ENCODE measurements at places on chromosomes 12 and 14.

DNA sequence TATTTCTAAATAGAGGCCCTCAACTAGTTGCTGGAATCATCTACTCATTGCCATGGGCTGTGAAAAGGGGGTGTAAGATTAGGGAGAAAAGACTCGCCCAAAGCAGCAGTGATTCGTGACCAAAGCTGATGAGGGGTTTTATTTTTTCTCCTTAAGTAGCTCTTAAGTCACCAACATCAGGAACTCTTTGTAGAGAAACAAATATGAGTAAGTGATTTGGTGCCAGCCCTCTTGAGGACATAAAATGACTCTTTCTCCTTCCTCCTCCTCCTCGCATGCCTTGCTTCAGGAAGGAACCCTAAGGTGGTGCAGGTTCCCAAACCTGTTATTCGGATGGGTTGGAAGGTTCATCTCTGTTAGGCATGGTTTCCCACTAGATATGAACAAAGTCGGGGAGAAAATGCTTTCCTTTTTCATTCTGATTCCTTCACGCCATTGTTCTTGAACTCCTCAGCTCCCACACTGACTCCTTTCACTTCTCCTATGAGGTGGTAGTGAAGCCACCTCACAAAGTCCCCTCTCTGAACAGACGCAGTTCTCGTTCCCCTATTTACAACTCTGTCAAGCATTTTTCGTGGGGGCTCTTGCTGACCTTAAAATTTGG, 113.4 kb downstream of the ETV6 start:
- DNase-seq, result no peak

DNA sequence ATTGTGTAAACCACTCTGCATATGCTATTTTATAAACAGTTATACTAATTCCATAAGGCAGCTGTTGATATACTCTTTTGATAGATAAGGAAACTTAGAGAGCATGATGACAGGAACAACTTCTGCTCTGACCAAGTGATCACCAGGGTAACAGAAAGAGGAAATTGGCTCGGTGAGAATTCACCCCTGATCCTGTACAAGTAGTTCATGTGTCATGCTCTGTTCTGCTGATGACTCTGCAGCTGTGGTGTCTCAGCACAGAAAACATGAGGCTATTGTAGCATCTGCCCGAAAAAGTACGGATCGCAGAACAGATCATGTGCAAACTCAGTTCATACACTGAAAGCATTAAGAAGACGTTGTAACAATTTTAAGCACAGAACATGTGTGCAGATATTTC, 345.0 kb downstream of the LRIG3 start:
- peak; percentile 77 for DNase-seq

- no peak for DNase-seq
Observed at GRCh38 chr12:83505586-83505985, 818.9 kb downstream of the TMTC2 start.

DNA sequence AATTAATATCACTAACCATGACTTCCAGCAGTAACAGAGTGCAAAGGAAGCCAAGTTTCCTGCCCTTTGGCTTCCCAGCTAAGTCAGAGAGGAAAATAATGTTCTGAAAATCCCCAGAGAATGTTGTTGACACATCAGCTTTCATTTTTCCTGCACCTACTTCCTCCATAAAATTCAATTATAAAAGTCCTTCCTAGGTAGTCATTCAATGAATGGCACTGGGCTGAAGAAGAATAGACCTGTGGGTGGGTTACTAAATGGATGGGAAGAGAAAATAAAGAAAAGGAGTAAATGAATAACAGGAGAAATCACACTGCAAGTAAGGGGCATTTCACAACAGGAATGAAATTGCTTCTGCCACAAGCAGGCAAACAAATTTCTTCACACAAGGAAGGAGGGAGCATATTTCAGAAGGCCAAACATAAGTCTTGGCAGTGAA, 73.2 kb upstream of the MDM1 start:
- DNase-seq, result peak; percentile 26

- no peak for DNase-seq
Observed at GRCh38 chr12:26750531-26751175, 82.3 kb downstream of the ITPR2 start.

DNA sequence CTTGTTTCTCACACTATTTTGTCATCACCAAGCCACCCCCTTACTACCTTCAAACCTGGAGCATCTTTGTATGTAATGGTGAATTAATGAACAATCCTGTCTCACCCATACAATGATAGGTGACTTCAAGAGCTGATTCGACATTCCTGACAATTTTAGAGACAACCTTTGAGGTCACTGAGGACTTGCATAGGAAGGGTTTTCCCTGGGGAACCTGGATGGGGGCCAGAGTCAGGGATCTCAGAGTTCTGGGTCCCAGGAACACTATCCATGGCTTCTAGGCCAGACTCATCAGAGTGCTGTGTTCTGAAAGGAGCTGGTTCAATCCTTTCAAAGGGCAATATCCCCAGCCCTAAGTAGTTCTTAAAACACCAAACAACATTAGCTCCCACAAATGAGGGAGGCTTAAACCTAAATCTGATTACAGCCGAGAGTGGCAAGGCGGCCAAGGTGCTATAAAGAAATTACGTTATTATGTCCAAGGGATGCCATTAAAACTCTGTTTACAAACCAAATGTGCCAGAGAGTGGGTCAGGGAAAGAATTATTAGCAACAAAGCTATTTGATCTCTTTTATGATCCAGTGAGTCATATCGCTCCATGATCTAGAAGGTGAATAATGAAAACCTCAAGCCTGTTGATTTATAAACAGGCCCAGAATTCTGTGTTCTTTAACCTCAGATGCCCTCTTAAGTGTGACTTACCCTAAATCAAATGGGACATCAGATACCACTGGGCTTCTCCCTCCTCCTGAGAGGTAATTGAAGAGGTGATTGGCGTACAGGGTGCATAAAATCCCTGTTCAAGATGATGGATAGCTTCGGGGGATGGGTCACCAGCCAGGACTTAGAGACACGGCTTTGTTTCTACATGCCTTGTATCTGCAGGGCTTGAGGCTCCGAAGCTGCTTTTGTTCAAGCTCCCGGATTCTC, 230.2 kb upstream of the TBX3 start:
- DNase-seq, result peak; percentile 86

GRCh38 chr12:106187155-106187789, 48.5 kb upstream of the NUAK1 start:
- DNase-seq, result no peak

DNA sequence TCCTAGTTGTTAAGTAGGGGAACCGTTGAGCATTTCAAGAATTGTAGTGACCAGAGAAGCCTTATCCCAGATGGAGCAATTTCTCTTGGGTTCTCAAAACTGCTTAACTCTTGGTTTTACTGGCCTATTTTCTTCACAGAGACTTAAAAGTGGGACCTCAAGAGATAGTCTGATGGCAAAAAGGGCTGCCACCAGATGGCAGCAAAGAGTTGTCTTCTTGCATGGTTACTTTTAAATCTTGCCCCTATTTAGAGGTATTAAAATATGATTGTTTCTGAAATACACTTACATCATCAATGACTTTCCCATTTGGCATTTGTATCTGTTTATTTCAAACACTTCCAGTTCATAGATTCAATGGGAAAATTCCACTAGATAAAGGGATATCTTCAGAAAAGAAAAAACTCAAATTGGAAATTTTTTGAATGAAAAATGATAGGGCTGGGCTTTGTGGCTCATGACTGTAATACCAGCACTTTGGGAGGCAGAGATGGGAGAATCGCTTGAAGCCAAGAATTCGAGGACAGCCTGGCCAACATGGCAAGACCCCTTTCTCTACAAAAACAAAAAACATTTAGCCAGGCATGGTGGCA, 69.9 kb upstream of the CNTN1 start:
- peak; percentile 60 for DNase-seq

DNA sequence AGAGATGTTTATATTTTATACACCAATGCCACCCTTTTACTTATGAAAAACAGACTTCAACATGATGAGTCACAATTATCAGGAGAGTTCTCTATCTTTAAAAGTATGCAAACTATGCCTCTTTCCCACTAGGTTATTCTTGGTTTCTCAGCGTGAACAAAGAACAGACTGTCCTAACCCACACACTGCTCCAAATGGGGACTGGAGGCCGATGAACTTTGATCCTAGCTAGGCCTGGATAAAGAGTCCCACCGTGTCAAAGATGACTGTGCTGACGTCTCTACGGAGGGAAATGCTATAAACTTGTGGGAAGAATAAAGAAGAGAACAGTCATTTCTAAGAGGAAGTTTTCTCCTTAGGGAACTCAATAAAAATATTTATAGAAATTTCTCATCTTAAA, 160.1 kb downstream of the EPS8 start:
- DNase-seq, result peak; percentile 100
